Left lung (tissue), 14 donors: ENCODE measurements at places on chromosomes 3 and 15.

DNA sequence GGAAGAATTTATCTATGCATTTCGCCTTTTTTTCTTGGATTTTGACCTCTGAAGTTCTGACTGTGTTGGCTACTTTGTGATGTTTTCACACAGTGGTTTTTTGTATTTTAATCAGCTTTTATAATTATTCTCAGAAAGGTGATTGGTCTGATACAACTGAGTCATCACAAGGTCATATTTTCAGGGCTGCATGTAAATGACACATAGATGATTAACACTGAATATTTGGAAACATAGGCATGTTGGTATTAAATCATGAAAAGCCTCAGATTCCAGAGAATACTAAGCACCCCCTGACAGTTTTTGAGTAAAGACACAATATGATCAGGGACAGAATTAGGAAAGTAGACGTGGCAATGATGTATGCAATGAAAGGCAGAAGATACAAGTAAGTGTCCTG lies 175.5 kb upstream of the SLCO3A1 start:
- DNase-seq = no peak

GRCh38 chr3:64131725-64132469 lies 93.4 kb downstream of the PRICKLE2 start:
- DNase-seq = no peak

DNA sequence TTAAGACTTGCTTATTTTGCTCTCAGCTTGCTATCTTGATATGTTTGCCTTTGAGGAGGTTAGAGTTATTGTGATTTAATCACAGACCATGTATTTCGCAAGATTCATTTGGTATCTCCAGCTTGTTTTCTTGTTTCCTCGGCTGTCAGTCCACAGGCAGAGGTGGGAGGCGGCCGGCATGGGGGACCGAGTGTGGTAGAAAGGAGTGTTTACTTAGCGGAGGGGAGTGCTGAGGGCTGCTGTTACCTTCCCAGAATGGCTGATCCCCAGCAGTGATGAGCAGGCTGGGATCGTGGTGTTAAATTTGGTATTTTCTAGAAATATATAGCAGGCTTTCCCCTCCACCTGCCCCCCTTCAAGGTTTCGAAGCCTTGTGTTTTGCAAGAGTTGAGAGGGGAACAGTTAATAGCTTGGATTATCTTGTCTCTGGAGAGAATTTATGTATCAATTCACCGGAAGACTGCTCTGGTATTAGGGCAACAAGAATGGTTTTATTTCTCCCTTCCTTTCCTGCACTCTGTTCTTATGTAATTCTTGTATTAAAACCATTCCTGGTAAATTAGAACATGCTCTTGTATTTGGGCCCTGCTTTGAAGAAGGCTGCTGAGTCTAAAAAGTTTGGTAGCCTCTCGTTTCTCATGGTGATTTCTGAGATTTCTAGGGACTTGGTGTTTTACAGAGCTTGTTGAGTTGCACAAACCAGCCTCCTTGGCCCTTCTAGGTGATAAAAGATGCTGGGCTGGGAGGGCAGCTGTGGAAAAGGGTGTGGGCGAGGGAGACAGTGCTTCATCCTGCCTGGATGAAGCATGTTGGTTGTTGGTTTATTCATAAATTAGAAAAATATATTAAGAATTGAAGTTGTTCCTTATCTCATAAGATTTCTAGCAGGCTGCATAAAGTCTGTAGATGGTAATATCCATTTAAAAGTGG lies 151.4 kb downstream of the IGF1R start:
- DNase-seq = no peak

DNA sequence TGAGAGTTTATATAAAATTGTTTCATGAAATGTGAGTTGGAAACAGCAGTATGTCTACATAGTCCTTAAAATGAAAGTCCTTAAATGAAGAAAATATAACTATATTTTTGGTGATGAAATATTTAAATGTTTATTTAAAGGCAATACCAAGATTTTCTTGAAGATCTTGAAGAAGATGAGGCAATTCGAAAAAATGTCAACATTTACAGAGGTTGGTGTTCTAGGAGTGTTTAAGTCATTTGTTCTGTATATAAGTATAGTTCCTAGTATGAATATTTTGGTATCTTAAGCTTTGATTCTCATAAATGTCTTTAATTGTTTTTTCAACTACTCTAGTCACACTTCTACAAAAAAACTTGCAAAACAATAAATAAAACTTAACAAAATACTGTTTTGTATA lies 29.0 kb downstream of the NMD3 start:
- DNase-seq = no peak

DNA sequence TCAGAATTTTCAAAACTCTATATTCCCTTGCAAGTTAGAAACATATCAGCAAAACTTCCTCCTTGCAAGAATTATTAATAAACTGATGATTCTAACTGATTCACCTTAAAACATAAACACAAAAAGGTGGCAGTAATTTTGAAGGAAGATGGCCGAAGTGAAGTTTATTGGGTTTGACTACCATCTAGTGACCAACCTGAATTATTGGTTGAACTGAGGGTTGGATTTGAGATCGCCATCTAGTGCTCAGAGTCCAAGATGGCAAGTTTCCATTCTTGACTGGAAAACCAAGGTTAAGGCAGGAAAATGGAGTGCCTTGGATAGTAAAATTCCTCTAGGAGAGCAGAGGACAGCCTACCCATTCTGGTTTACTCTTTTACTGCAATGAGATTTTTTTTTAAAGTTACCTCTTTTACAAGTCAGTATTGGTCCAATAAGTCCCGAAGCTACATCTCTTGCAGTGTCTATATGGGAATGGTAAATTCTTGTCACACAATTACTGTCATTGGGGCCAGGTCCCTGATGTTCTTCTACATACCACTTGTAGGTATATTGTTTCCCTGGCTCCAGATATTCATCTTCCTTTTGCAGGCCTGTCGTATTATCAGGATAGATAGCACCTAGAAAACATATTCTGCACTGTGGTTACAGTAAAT lies 51.6 kb upstream of the CP start:
- no peak for DNase-seq

- peak; percentile 51 for DNase-seq
Measured at GRCh38 chr15:38699633-38700230, 135.1 kb upstream of the RASGRP1 start.

- DNase-seq = no peak
Measured at GRCh38 chr3:178289544-178290160, 246.6 kb upstream of the KCNMB2 start.

- DNase-seq = no peak
Measured at GRCh38 chr15:101010781-101011180, 91.6 kb downstream of the LRRK1 start.

GRCh38 chr15:71109130-71109529 lies 6.1 kb upstream of the THSD4 start:
- DNase-seq = no peak

- DNase-seq = no peak
Measured at GRCh38 chr3:150256318-150256717, 151.8 kb upstream of the TSC22D2 start.

GRCh38 chr3:105162448-105162847 lies 204.3 kb upstream of the ALCAM start:
- no peak for DNase-seq

DNA sequence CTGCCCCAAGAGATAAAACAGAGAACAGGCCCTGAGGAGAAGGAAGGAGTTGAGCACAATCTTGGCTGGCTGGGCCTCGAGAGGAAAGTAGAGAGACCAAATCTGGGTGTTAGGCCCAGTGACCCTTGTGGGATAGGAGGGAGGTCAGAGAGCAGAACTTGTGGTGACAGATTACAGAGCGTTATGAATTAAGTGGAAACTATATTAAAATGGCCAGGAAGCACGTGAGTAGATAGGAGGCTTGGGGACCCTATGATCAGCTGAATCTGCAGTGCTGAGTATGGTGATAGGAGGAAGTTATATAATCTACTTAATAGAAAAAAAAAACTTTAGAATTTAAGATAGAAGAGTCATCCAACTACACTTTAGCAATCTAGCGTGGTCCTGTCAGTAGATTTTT lies 30.0 kb downstream of the ST6GAL1 start:
- DNase-seq = no peak

- no peak for DNase-seq
Measured at GRCh38 chr15:87755226-87755625, 501.3 kb downstream of the NTRK3 start.

- no peak for DNase-seq
Measured at GRCh38 chr3:44795197-44795596, 33.6 kb downstream of the KIF15 start.

- DNase-seq = no peak
Measured at GRCh38 chr15:98232761-98233160, 272.3 kb downstream of the ARRDC4 start.

- no peak for DNase-seq
Measured at GRCh38 chr15:36898536-36899126, 201.7 kb downstream of the MEIS2 start.

- no peak for DNase-seq
Measured at GRCh38 chr15:91624353-91624968, 229.0 kb upstream of the SLCO3A1 start.

GRCh38 chr3:188243124-188243795 lies 89.3 kb downstream of the LPP start:
- DNase-seq = no peak

DNA sequence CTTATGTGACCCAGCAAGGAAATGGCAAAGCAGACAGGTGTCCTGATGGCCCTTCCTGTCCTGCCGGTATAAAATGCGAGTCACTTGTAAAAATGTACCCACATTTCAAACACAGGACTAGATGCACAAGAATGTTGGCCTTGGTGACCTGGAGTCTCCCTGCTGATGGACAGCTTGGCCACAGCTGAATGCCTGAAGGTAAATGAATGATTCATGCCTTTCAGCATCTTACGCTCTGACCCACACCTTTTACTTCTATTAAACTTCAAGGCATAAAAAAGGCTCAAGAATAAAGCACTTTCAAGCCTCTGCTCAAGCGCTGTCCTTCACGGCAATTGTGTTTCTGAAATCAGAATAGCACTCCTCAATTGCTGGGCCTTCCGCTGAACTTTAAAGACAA lies 228.0 kb upstream of the SLCO3A1 start:
- DNase-seq = no peak

DNA sequence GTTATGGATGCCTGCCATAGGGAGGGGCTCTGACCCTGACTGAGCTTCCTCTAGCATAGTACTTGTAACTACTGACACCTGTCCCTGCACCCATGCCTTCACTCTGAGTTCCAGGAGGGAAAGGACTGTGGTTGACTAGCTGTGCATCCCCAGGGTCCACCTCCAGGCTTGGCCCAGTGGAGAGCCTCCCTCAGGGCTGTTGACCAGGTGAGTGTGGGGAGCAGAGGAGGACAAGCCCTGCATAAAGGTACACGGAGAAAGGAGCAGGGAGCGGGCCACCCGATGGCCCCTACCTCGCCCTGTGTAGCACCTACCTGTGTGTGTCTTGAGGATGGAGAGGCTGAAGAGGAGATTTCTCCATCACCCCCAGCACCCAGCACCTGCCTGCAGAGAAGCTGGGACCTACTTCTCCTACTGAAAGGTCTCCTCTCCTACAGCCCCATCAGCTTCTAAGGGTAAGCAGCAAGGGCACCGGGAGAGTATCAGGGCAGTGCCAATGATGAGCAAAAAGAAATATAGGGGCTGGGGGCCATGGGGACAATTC lies 6.7 kb upstream of the LTF start:
- DNase-seq = no peak

GRCh38 chr3:192928720-192929119 lies 11.1 kb upstream of the MB21D2 start:
- DNase-seq = no peak

- DNase-seq = no peak
Measured at GRCh38 chr3:36600404-36600803, 163.9 kb downstream of the DCLK3 start.

DNA sequence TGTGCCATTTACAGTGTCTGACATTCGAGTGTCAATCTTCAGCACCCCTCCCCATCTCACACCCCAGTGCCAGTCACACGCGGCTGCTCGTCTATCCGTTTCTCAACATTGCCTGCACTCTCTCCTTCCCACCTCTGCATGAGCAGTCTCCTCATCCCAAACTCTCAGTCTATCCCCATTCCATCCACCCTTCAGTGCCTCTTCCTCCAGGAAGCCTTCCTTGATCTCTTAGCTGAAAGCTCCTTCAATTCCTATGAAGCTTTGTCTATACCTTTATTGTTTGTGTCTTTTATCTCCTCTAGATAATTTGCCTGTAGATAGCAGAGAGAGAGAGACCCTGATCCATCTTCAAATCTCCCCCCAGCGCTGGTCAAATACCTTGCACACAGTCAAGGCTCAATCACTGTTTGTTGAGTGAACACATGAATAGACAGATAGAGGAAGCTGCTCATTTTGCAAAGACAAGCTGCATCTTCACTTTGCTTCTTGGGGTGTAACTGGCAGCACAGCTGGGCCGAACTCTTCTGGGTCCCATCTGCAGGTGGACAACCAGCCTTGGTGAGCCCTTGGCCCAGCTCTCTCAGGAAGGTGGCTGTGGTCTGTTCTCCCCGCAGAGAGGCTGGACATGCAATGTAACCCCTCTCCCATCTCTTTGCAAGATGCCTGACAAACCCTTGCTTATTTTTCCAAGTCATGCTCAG lies 52.8 kb downstream of the ITGA11 start:
- DNase-seq = no peak

DNA sequence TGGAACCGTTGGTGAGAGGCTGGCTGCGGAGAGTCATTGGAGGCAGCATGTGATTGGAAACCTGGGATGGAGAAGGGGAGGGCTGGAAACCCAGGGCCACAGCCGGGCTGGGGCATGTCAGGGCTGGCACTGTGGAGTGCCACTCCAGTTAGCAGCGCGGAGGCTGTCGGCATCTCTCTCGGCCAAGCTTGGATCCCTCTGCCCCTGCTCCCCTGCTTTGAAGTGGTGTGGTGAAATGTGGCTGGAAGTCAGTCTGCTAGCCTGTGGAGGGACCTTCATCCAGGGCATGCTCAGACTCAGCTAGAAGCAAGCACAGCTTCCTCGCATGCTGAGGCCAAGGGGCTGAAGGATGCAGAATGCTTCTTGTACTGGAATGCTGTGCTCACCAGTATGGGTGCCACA lies 13.5 kb downstream of the SLCO3A1 start:
- DNase-seq = peak; percentile 68

DNA sequence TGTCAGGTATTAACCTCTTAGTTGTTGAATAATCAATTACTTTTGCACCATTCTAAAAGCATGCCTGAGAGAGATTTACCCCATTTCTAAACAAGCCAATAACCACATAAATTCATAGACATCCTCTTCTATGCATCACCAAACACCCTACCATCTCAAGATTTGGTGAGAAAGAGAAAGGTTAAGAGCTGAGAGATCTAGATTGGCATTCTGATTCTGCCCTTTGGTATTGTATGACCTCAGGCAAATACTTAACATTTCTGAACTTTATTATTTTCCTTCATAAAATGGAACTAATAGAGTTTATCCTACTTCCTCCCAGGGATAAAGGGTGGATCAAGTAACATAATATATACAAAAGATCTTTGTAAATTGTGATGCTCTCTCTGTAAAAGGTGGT lies 146.5 kb upstream of the MME start:
- DNase-seq = no peak

- DNase-seq = peak; percentile 50
Measured at GRCh38 chr15:77552066-77552465, 80.6 kb downstream of the LINGO1 start.
